ENCODE measurements at places on chromosomes 12 and 14.

GRCh38 chr14:52006361-52006760 is 17.0 kb downstream of the RTRAF start:
- no peak for DNase-seq

DNA sequence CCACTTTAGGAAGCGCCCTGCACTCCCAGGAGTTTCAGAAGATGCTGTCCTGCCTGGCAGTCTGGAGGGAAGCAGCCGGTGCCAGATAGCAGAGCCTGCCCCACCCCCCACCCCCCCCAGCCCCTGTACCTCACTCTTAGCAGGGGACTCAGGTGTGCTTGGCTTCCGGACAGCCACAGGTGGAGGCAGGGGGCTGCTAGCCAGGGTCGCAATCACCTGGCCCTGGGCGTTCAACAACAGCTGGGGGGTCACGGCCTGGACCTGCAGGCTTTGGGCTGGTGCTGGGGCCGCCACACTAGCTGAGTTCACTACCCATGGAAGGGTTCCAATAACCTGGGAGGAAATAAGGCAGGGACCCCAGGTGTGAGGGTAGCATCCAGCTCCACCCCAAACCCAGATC is 22.0 kb downstream of the POU6F1 start:
- DNase-seq = no peak

GRCh38 chr12:89468648-89469326 is 55.8 kb downstream of the GALNT4 start:
- no peak for DNase-seq

DNA sequence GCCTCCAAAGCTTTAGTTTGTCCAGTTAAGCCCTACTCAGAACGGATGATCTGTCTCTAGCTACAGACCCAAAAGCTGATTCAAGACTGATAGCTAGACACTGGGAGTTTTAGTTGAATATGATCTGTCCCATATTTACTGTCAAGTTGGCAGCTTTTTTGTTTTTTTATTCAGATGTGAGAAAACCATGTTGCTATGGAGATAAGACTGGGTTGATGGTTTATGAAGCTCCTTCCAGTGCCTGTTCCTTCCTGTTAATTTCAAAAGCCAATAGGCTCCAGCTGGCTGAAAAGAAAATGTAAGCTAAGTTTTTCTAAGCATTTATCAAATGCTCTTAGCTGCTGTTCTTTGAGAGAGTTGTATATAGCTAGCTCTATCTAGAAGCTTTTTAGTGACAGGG is 4.7 kb downstream of the DYNLL1 start:
- DNase-seq = peak; percentile 30

- no peak for DNase-seq
Measured at GRCh38 chr12:29167988-29168387, 18.9 kb downstream of the FAR2 start.

DNA sequence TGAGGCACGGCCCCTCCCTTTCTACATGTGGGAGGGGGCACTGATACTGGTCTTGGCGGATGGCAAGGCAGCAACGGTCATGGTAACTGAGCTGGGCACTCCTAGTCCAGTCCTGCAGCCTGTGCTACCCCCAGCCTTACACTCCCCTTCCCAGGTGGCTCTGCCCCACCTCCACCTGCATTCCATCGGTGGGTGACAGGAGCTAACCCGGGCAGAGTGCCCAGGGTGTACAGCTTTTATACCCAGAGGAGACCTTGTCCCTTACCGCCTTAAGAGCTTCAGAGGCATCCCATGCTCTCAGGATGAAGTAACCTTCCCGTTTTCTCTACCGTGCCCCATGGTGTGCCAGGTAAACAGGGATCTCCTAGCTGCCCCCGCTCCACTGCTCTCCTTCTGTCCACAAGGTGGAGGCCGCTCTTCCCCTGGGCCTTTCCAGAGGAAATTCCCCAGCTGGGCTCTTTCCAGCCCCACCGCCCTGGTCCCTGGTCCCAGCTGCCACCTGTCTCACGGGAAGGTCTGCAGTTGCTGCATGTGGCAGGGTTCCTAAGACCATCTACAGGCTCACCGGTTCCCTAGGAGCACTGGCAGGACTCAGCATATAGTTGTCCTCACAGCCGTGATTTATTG is 20.5 kb downstream of the BRI3BP start:
- no peak for DNase-seq

GRCh38 chr14:50530358-50530757 is 2.0 kb downstream of the MAP4K5 start:
- peak; percentile 49 for DNase-seq

DNA sequence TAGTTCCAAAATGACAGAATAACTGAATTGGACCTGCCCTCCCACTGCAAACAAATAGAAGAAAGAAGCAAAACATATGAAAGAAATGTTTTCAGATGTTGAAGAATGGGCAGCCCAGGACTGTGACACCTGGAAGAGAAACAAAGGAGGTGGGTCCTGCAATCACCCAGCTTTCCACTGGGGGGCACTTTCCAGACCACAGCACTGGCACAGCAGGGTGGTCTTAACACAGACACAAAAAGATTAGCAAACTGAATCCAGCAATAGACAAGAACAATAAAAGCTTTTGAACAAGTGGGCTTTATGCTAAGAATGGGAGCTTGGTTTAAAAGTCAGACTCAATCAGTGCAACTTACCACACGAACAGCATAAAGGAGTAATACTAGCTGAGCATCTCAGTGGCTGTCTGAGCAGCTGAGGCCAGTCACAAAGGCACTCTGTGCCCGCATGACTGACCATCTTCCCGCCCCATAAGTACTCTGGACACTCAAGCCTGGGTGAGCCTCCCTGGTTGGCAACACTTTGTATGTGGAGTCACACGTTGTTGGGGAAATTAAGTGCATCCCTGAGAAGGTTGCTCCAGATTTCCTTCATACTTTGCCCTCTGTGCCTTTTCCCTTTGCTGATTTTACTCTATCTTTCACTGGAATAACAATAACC is 27.7 kb downstream of the JKAMP start:
- DNase-seq = no peak

DNA sequence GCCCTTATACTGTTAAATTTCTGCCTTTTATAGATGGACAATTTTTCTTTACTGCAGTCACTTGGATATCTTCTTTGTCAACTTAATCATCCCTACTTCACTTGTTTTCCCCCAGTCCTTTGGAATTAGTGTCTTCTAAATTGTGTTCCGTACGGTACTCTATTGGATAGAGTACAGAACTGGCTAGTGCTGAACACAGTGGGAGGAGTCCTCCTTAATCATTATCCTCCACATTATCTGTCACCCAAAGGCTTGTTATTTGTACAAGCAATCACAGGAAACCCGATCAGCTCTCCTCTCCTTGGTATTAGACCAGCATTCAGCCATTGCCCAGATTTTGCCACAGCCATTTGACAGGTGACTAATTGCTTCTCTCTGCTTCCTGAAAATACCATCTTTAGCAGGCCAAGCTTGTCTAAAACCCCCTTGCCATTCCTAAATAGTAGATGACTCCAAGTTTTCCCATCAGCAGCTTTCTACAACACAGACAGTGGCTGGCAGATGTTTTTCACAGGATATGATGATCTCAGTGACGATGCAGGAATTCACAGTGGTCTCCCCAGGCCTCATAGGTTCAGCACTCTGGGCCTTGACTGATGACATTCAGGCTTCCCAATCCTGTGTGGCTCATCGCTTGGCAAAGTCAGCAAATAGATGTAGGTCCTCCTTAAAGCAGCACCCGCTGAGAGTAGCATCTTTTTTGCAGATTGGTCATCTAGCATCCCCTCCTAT is 216.0 kb upstream of the RGS6 start:
- peak; percentile 94 for DNase-seq

GRCh38 chr14:94021001-94021400 is 5.1 kb upstream of the OTUB2 start:
- no peak for DNase-seq

DNA sequence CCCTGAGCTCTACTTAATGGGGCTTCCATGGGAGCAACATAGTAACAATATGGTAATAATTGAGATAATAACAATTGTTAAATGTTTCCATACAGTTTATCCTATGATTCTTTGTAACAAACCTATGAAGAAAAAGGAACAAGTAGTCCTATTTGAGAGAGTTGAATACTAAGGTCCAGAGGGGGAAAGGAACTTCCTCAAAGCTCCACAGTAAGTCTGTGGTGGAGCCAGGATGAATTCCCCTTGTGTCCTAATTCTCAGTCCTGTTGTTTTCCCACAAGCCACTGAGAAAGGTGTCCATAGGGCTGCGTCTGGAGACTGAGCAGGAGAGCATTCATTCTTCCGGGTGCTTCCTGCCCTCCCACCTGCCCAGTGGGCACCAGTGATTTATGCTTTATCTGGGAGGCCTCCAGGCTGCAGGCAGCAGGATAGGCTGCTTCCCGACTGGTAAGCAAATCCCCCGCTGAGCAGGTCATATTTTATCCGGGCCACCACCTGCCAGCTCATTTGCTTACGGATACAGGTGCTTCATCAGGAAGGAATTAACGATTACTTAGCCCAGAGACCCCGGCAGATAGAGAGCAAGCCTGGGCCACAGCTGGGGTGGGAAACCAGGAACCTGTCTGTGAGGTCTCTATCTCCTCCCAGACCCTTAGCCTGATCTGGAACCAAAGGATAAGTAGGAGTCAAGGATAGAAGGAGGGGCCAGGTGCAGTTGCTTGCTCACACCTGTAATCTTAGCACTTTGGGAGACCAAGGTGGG is 33.9 kb upstream of the FAM222A start:
- DNase-seq = no peak

DNA sequence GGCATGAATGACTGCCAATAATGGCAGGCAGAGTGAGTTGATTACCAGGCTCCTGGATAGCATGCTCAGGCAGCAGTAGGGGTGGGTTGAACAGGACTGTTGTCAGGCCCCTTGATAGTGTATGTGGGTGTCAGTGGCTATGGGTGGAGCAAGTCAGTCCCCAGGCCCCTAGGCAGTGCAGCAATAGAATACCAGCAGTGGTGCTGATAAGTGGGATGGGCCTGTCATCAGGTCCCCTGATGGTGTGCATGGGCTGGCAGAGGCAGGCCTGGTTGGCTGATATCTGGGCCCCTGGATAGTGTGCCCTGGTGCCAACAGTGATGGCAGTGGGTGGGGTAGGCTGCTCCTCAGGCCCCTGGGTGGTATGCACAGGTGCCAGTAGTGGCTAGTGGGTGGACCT is 32.4 kb downstream of the SMCO2 start:
- DNase-seq = no peak

DNA sequence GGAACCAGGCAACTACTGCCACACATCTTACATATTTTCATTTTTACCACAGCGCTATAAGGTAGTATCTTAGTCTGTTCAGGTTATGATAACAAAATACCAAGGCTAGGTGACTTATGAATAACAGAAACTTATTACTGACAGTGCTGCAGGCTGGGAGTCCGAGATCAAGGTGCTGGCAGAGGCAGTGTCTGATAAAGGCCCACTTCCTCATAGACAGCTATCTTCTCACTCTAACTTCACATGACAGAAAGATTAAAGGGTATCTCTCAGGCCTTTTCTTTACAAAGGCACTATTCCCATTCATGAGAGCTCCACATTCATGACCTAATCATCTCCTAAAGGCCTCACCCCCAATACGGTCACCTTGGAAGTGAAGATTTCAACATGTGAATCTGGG is 59.8 kb upstream of the MDM1 start:
- no peak for DNase-seq

DNA sequence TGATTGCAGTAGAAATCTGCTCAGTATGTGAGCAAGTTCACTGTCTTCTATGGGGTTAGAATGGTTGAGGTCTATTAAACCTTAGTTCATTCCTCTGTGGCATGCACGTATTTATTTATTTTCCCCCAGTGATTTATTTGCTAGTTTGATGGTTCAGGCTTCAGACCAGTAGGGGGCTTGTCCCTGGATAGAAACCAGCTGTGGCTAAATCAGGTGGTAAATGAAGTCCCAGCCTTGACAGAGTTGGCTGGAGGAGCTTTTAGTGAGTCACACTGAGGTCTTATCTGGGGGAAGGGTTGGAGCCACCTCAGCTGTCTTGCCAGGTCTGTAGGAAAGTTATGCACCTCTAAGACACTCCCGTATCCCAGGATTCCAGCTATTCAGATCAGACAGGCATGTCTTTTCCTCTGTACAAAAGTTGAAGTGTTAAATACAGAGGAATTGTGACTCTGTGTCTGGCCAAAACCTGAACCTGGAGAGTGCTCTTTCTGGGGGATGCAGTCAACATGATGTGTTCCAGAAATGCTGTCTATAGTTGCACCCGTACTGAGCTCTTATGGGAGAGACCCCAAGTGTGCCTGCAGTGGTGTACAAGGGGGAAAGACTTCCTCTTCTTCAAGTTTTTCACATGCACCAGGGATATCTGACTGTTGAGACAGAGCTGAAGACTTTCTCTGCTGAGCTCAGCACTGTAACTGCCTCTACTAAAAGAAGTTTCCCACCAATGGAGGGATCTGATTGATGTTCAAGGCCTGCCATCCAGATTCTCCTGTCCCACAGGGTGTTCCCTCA is 1322.1 kb downstream of the TMEM121 start:
- DNase-seq = no peak

DNA sequence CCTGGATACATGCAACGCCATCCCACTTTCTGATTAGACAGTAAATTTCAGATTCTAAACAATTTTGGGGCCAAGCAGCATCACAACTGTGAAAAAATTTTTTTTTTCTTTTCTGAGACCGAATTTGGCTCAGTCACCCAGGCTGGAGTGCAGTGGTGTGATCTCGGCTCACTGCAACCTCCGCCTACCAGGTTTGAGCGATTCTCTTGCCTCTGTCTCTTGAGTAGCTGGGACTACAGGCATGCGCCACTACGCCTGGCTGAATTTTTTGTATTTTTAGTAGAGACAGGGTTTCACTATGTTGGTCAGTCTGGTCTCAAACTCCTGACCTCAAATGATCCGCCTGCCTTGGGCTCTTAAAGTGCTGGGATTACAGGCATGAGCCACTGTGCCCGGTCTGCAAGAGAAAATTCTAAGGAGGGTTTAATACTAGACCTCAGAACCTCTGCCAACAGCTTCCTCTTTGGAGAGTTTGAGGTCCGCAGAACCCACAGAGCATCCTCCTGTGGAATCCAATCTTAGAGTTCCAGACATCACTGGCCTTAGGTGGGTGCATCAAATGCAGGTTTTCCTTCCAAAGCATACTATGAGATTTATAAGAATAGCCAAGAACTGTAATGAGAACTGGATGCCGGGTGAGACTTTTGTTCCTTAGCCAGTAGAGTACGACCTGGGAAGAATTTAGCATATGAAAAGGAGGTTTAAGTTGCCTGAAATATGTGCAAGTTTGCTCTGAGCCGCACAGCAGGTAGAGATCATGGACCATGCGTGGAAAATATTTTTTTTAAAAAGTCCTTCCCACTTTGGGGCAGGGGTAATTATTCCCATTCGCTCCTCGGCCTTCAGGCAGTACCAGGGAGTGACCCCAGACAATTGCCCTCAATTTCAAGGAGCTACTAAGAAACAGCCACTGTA is 7.8 kb upstream of the PHC1 start:
- DNase-seq = no peak

- DNase-seq = no peak
Measured at GRCh38 chr12:107775093-107775721, 703 bp downstream of the ASCL4 start.

Measured in AG10803 (cell line).